ENCODE measurements at places on chromosomes 1 and 21. TPM values are rescaled to one million over a fixed set of nuclear protein-coding genes. Genes with fewer than 3 reads are reported as not detected.

DNA sequence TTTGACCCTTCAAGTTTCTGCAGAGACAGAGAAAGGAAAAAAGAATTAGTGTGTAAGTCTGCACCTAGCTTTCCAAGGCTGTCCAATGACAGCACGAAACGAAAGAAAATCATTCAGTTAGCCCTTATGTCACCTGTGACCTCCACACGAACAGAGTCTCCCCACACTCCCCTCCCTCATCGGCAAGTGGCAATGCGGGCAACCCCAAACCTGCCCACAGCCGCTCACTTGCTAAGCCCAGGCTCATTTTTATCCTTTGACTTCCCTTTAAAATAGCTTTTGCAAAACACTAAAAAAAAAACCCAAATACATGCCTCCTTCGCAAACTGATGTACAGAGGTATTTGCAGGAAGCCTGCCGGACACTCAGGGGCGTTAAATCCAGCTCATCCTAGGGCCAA is 10.3 kb downstream of the RCC2 start:
- no peak overlapping the region for H3K4me3 ChIP-seq
- H3K4me1 ChIP-seq: no peaks in the 10 kb centered on the region
- H3K27ac ChIP-seq: no peak overlapping the region
- H3K27me3 ChIP-seq: no peaks in the 10 kb centered on the region
- peaks cover 62% of the 10 kb centered on the region for H3K36me3 ChIP-seq

GRCh38 chr1:3237570-3237969 is 168.6 kb downstream of the PRDM16 start:
- no peaks in the 10 kb centered on the region for H3K4me1 ChIP-seq
- DNase-seq: no peak
- H3K4me3 ChIP-seq: no peak overlapping the region
- no peaks in the 10 kb centered on the region for H3K36me3 ChIP-seq
- H3K27ac ChIP-seq: no peak overlapping the region

DNA sequence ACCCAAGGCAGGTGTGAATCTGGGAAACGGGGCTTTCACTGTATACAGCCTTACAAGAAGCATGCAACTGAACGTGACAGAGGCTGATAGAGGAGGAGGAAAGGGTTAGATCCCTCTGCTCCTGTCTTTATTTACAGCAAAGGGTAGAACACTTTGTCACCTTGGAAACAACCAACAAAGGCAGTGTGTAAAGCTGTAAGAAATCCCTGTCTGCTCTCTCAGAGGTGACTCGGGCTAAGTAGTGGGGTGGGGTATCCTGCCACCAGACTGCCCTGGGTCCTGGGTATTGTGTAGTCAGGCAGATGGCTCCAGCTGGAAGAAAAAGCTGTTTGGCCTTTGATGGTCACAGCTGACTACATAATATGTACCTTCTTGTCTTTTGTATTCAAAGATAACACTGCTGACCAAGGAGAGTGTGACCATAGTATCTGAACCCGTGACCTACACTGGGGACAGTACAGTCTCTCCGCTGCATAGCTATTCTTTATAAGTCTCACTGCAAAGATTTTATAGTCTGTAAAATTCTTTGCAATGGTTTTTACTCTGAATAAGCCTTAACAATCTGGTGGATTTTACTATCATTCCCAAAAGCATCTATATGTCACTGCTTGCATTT is 22.1 kb upstream of the POU2F1 start:
- peak; percentile 33 for DNase-seq
- peaks cover 19% of the 10 kb centered on the region for H3K4me1 ChIP-seq
- no peaks in the 10 kb centered on the region for H3K27me3 ChIP-seq
- no peak overlapping the region for H3K27ac ChIP-seq

- no peak for DNase-seq
- no peaks in the 10 kb centered on the region for H3K36me3 ChIP-seq
- H3K27ac ChIP-seq: no peak overlapping the region
- H3K4me1 ChIP-seq: no peaks in the 10 kb centered on the region
These were observed 439.6 kb downstream of the TTLL7 start for GRCh38 chr1:83559129-83559840.

GRCh38 chr1:218299416-218299815 is 14.3 kb downstream of the RRP15 start:
- peaks cover 34% of the 10 kb centered on the region for H3K36me3 ChIP-seq
- DNase-seq: peak; percentile 80
- peaks cover 13% of the 10 kb centered on the region for H3K4me1 ChIP-seq
- no peak overlapping the region for H3K4me3 ChIP-seq
- no peaks in the 10 kb centered on the region for H3K27me3 ChIP-seq

- peaks cover 32% of the 10 kb centered on the region for H3K36me3 ChIP-seq
- no peaks in the 10 kb centered on the region for H3K27me3 ChIP-seq
- no peaks in the 10 kb centered on the region for H3K4me1 ChIP-seq
- no peak for DNase-seq
- no peak overlapping the region for H3K27ac ChIP-seq
These were observed 10.7 kb downstream of the AMPD2 start for GRCh38 chr1:109630081-109630897.

The FHAD1 gene
- total RNA-seq: 1.4 TPM

The IL19 gene
- not detected for total RNA-seq

GRCh38 chr1:111195002-111195684 is 5.3 kb downstream of the DENND2D start:
- H3K4me3 ChIP-seq: no peak overlapping the region
- H3K4me1 ChIP-seq: no peaks in the 10 kb centered on the region
- H3K27me3 ChIP-seq: no peaks in the 10 kb centered on the region
- no peak overlapping the region for H3K27ac ChIP-seq
- no peak for DNase-seq

The SLFNL1 gene
- 0.22 TPM for total RNA-seq

- H3K4me3 ChIP-seq: no peak overlapping the region
- peaks cover 5% of the 10 kb centered on the region for H3K4me1 ChIP-seq
- H3K27me3 ChIP-seq: no peaks in the 10 kb centered on the region
- DNase-seq: peak; percentile 84
- peak overlapping the region; percentile 8 for H3K27ac ChIP-seq
These were observed 65.7 kb downstream of the DISP1 start for GRCh38 chr1:222880587-222880986.

The APOBEC4 gene
- total RNA-seq: not detected

GRCh38 chr1:150696590-150696989 is 364 bp downstream of the GOLPH3L start:
- peaks cover 14% of the 10 kb centered on the region for H3K36me3 ChIP-seq
- no peaks in the 10 kb centered on the region for H3K27me3 ChIP-seq
- H3K4me3 ChIP-seq: peak overlapping the region; percentile 78
- 0 out of 2 replicates have a peak overlapping the region, but pooled peaks have one; percentile 19 for H3K27ac ChIP-seq

DNA sequence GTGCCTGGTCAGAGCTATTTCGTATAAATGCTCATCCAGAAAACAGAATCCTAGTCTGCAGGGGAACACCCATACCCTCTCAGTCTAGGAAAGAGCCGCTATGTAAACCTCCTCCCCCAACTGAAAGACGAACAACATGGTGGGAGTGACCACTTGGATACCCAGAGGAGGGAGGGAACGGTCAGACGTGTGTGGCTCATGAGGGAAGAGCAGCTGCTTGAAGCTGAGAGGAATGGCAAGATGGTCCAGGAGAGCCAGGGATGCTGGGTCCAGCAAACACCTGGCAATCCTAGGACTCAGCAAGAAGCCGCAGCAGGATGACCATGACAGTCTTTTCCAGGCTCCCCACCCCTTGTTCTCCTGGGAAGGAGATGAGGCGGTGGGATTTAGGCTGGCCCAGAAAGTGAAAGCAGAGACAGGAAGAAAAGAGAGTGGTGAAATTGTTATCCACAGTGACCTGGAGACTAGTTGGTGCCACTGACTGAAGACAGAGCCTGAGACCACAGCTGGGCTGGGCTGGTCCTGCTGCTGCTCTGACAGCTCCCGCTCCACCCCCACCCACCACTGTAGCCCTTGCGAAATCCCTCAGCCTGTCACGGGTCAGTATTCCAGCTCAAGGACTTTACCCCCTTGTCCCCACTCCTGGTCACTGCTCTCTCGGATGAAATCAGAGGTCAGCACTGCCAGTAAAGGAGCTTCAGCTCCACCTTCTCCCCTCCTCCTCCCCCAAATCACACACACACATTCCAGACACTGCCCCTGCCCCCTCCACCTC is 3.6 kb downstream of the CERS2 start:
- DNase-seq: no peak

- H3K27me3 ChIP-seq: no peaks in the 10 kb centered on the region
- no peaks in the 10 kb centered on the region for H3K36me3 ChIP-seq
- no peak for DNase-seq
- peaks cover 10% of the 10 kb centered on the region for H3K4me1 ChIP-seq
These were observed 44.1 kb upstream of the DNAJC6 start for GRCh38 chr1:65265296-65265650.

DNA sequence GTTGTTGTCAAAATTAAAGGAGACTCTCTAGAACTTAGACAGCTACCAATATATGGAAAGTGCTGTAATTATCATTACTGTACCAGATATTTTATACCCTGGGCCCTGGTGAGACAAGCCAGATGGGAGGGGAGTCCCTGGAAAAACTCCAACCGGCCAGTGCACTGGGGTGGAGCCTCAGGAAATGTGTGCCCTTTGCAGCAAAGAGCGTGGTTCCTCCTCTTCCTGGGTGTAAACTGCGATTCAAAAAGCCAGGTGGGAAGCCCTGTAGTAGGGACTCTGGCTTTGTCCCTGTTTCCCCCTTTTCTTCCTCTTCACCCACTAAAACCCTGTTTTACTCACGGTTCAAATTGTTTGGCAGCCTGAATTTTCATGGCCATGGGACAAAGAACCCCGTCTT is 812.3 kb downstream of the PLA2G4A start:
- no peaks in the 10 kb centered on the region for H3K36me3 ChIP-seq
- H3K4me1 ChIP-seq: no peaks in the 10 kb centered on the region
- H3K27ac ChIP-seq: no peak overlapping the region
- DNase-seq: no peak

The OR2T35 gene
- not detected for total RNA-seq

DNA sequence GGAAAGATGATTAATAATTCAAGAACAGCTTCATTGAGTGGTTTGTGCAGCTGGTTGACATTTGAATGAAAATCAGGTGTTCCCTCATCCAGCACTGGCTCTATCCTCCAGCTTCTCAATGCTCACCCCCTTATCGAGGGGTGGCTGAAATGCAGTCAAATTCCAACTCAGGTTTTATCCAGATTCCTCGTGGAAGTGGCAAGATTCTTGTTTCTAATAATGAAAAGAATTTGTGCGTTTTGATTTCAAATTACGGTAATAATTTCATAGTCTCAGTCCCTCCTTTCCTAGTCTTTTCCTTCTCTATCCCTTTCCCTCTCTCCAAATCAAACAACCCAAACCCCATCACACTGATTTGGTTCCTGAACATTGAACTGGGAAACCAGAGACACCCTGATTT is 3.1 kb downstream of the CNIH3 start:
- no peaks in the 10 kb centered on the region for H3K36me3 ChIP-seq
- H3K4me1 ChIP-seq: peaks cover 37% of the 10 kb centered on the region
- no peak overlapping the region for H3K27ac ChIP-seq
- H3K4me3 ChIP-seq: peak overlapping the region; percentile 80

The DCST1 gene
- not detected for total RNA-seq

The IKBKE gene
- 28.3 TPM for total RNA-seq

Data from PC-3 (cell line).